ENCODE measurements at places on chromosomes 4 and X. TPM values are rescaled to one million over a fixed set of nuclear protein-coding genes. Genes with fewer than 3 reads are reported as not detected.

The DMRTC1 gene
- total RNA-seq: not detected

The CSAG2 gene
- total RNA-seq: not detected

GRCh38 chr4:53782458-53782845 lies 191.2 kb upstream of the LNX1 start:
- peak overlapping the region; percentile 29 for H3K27ac ChIP-seq
- H3K4me1 ChIP-seq: no peaks in the 10 kb centered on the region
- H3K27me3 ChIP-seq: no peaks in the 10 kb centered on the region
- no peak overlapping the region for H3K4me3 ChIP-seq
- H3K36me3 ChIP-seq: no peaks in the 10 kb centered on the region

The RAB33A gene
- total RNA-seq: 18.6 TPM

The LUZP4 gene
- not detected for total RNA-seq

- H3K4me3 ChIP-seq: no peak overlapping the region
- H3K4me1 ChIP-seq: peaks cover 4% of the 10 kb centered on the region
- no peaks in the 10 kb centered on the region for H3K36me3 ChIP-seq
- no peaks in the 10 kb centered on the region for H3K27me3 ChIP-seq
- H3K27ac ChIP-seq: no peak overlapping the region
Measured at GRCh38 chrX:6024204-6024603, 204.5 kb downstream of the NLGN4X start.

Data from spinal cord (tissue), 10 donors.